ENCODE measurements at places on chromosomes 1 and 21.

- no peak for DNase-seq
Measured at GRCh38 chr1:68777851-68778250, 281.0 kb upstream of the DEPDC1 start.

DNA sequence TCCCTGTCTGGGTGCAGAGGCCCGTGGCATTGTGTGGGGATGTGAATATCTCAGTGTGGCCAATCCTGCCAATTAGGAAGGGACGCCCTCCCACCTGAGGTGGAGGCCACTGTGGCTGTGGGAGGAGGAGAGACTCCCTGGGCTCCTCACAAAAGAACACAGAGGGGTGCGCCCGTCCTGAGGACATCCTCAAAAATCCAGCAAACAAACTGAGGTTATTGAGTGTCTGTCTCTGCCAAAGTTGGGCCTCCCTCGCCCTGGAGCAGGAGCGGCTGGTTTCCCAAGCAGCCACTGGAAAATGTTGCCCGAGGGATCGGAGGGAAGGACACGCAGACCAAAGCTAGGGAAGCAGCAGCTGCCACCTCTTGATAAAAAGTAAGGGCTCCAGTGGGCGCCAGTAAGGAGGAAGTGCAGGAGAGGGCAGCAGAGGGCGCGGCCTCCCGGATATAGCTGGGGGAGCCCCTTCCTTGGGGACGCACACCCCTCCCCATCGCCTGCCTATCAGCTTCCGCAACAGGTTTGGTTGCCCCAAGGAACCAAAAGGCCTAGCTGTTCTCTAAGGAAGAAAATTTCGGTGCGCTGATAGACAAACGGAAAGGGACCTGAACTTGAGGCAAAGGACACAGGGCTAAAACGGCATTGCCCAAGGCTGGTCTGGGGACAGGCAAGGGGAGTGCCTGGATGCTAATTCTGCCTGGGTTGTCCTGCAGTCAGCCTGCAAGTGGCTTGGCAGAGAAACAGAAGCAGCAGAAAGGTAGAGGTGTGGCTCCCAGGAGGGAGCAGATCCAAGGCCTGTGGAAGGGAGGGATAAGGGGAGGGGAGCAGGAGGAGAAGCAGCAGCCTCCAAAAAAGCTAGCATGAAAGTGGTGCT, 1.7 kb upstream of the GRIK3 start:
- DNase-seq, result no peak

DNA sequence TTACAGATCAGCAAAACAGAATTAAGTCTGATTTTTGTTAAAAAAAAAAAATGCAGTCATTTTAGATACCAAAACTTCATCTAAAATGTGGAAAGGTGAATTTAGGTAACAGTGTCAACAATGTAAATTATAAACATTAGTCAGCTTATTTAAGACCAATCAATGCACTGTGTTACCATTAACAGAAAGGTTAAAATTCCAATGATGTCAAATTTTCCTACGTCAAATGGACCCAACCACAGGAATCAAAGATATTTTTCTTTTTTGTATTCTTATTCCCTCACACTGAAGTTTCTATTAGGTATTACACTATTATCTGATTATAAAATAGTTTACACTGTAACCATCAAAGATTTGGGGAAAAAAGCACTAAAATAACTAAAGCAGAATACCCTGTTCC, 6.5 kb downstream of the ARHGAP29 start:
- DNase-seq, result no peak

DNA sequence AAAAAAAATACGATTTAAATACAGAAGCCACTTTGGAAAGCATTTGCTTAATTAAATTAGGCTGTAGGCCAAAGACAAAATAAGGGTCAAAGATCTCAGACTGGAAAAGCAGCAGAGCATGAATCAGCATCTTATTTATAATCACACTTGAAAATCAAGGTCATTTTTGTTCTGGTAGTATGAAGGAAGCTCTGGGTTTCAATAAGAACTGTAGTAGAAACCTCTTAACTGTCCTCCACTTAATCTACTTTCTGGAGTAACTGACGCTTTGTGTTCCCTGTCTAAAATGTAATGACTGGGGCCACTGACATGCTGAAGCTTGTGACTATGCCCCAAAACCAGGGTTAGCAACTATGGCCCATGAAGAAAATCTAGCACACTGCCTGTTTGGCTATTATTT, 450.7 kb upstream of the ZP4 start:
- DNase-seq, result no peak

- no peak for DNase-seq
Measured at GRCh38 chr1:178407655-178408054, 89.1 kb downstream of the CLEC20A start.

DNA sequence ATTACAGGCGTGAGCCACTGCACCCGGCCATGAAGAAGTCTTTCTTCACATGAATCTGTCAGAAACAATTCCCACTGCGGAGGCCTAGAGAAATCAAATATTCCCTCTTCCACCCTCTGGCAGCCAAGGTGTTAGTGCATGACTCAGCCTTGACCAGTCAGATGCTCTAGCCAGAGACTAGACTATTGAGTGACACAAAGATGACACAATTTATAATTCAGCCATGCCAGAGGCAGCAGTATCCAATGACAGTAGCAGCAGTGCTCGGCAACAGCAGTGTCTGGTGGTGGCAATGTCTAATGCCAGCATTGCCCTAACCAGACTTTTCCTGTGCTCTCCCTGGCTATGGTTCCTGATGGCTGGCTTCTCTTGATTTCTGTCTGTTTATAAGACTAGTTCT, 8.7 kb downstream of the CTXND2 start:
- DNase-seq, result no peak

- no peak for DNase-seq
Measured at GRCh38 chr1:28273216-28273860, 14.0 kb downstream of the SESN2 start.

- DNase-seq, result no peak
Measured at GRCh38 chr1:41051022-41051421, 29.5 kb upstream of the SLFNL1 start.

DNA sequence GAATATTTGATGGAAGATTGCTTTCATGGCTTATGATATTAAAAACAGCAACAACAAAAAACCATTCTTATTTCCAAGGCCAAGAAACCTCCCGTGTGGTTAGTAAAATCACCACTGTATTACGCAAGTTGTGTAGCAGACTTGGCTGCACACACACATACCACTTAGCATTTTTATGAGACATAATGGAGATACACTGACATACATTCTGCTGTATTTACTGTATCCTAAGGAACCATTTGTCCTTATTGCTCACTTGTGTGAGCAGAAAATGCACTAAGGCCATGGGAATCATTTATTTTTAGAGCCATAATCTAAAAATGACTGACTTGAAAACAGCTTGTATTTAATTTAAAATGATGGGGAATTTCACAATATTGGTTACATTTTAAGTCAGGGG, 584 bp upstream of the C1orf141 start:
- peak; percentile 88 for DNase-seq

GRCh38 chr1:41320895-41321676, 40.1 kb upstream of the FOXO6 start:
- no peak for DNase-seq

GRCh38 chr1:86854352-86854751, 59.6 kb downstream of the SELENOF start:
- no peak for DNase-seq

GRCh38 chr1:117942293-117942692, 12.8 kb downstream of the WDR3 start:
- no peak for DNase-seq

DNA sequence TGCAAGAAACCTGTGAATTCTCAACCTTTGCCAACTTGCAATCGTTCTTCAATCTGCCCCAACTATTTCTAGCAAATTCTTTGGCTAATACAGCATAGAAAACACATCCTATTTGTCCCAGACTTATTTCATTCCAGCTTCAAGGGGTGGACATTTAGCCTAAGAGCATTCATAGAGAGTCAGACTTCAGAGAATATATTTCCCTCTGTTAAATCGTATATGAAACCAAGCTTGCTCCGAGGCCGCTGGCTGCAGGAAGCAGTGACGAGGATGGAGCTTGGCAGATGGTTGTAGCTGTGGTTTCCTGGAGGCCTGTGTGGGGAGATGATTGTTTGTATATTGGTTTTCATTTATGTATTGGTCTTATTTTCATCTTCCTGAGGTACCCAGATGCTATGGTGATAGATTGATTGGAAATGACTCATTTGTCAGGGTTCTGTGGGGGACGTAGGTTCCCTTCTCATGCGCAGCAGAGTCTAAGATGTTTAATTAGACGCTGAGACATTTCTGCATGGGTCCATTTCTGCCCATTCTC, 26.1 kb downstream of the MAN1C1 start:
- peak; percentile 35 for DNase-seq

DNA sequence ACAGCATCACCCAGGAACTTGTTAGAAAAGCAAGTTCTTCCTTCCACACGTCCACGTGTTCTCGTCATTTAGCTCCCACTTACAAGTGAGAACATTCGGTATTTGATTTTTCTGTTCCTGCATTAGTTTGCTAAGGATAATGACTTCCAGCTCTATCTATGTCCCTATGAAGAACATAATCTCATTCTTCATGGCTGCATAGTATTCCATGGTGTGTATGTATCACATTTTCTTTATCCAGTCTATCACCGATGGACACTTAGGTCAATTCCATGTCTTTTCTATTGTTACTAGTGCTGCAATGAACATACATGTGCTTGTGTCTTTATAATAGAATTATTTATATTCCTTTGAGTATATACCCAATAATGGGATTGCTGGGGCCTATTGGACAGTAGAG, 368.7 kb upstream of the RUNX1 start:
- DNase-seq, result no peak

- DNase-seq, result no peak
Measured at GRCh38 chr1:234868296-234869147, 258.5 kb upstream of the IRF2BP2 start.

GRCh38 chr1:67256291-67257172, 51.1 kb upstream of the IL12RB2 start:
- peak; percentile 9 for DNase-seq

DNA sequence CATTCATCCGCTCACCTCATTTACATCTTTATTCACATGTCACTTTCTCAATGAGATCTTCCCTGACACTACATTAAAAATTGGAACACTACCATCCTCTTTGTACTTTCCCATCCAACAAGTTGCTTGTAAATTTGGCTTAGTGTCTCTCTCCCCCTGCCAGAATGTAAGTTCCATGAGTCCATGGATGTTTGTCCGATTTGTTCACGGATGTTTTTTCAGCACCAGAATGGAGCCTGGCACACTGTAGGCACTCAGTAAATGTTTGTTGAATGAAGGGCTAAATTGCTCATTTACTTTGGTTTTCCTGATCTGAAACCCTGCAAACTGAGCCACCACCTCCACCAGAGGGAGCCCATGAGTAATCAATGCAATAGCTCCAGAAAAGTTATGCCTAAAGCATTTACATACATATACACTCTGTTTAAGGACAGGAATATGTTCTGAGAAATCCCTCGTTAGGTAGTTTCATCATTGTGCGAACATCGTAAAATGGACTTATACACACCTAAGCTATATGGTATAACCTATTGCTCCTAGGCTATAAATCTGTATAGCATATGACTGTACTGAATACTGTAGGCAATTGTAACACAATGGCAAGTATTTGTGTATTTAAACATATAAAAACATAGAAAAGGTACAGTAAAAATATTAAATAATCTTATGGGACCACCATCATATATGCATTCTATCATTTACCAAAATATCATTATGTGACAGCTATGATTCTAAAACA, 2.8 kb upstream of the EYA3 start:
- DNase-seq, result no peak

- no peak for DNase-seq
Measured at GRCh38 chr1:104235141-104235540, 485.4 kb downstream of the AMY1C start.

DNA sequence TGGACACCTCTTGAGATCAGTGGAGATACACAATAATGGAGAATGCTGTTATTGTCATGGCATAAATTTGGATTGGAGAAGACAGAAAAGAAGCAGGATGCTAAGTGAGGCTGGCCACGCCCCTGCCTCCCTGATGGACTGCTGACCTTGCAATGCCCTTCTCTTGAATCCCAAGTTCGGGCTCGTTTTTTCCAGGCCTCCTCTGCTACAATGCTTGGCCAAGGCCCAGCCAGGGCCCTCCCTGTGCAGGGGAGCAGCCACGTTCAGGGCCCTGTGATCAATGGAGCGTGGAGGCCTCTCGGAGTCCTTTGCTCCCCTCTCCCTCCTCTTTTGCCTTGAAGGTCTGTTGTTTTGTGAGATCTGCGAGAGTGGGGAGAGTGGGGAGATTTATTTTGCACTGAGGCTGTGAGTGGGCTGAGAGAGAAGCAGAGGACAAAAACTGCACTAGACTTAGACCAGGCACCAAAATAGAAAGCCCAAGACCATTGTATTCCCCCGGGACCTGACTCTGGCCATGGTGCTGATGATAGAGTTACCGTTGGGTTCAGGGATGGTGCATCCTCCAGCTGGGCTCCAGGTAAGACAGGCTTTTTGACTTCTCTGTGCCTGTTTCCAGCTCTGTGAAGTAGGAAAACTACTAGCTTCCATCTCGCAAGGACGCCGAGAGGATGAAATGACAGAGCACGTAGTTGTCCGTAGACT, 268.6 kb downstream of the KAZN start:
- no peak for DNase-seq

GRCh38 chr1:8752411-8752810, 65.0 kb downstream of the RERE start:
- DNase-seq, result no peak

DNA sequence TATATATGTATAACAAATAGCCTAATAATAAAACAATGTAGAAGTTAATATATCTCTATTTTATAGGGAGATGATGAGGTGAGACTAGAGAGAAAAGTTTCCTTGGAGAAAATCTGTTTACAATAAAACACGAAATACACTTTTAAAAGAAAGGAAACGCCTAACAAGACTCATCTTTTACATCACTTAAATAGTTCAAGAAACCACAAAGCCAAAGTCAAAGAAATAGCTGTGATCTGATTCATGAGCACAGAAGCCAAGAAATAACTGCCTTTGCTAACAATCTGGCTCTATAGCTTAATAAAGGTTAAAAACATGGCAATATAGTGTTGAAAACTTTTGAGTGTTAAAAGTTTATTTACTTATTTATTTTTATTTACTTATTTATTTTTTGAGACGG, 61.5 kb downstream of the TOR3A start:
- peak; percentile 83 for DNase-seq

- peak; percentile 95 for DNase-seq
Measured at GRCh38 chr1:235999259-235999925, 65.5 kb downstream of the NID1 start.

- no peak for DNase-seq
Measured at GRCh38 chr1:101313356-101313755, 76.5 kb downstream of the S1PR1 start.

- DNase-seq, result no peak
Measured at GRCh38 chr1:44724296-44724954, 6.5 kb downstream of the RNU5D-1 start.

- DNase-seq, result no peak
Measured at GRCh38 chr1:47849591-47850261, 147.5 kb downstream of the TRABD2B start.

DNA sequence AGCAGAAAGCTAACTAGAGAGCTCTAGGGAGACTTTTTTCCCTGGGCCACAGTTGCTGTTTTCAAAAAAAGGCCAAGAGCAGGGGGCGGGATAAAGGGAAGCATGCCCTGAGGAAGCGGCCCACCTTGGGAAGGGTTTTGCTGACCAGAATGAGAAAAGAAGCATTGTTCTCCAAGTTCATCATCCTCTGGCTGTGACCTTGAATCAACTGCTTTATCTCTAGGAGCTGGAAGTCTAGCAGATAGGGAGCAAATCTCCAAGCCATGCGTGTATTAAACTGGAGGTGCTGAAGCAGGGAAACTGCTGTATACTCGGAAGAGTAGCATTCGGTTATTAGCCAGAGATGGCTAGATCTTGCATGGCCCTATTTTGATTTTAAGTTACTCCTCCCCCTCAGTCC, 64.8 kb downstream of the ATP2B4 start:
- DNase-seq, result no peak

Data from skeletal muscle cell (primary cell).